Activated CD8-positive, alpha-beta memory T cell treated with anti-CD3 and anti-CD28 coated beads for 24 hours (primary cell): ENCODE measurements at places on chromosomes 13 and 19.

DNA sequence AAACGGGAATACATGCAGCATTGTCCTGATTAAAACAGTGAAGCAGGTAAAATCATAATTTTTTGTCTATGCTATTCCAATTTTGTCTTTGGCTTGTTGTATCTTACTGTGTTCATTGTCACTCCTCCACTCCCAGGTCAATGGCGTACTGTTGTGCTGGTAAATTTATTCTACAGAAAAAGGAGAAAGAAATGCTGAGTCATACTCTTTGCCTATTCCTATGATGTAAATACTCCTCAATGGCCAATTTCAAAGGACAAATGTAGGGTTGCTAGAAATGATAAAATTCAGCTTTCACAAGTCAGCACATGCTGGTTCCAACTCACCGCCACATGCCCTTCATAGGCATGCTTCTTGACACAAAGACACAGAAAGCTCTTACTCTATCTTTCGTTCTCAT is 694.4 kb upstream of the PCDH20 start:
- DNase-seq = no peak

GRCh38 chr13:35500144-35500543 is 23.7 kb upstream of the MAB21L1 start:
- no peak for DNase-seq

- DNase-seq = no peak
Observed at GRCh38 chr13:36752673-36753072, 66.3 kb upstream of the RFXAP start.

GRCh38 chr13:35163674-35164073 is 221.6 kb downstream of the NBEA start:
- DNase-seq = no peak

DNA sequence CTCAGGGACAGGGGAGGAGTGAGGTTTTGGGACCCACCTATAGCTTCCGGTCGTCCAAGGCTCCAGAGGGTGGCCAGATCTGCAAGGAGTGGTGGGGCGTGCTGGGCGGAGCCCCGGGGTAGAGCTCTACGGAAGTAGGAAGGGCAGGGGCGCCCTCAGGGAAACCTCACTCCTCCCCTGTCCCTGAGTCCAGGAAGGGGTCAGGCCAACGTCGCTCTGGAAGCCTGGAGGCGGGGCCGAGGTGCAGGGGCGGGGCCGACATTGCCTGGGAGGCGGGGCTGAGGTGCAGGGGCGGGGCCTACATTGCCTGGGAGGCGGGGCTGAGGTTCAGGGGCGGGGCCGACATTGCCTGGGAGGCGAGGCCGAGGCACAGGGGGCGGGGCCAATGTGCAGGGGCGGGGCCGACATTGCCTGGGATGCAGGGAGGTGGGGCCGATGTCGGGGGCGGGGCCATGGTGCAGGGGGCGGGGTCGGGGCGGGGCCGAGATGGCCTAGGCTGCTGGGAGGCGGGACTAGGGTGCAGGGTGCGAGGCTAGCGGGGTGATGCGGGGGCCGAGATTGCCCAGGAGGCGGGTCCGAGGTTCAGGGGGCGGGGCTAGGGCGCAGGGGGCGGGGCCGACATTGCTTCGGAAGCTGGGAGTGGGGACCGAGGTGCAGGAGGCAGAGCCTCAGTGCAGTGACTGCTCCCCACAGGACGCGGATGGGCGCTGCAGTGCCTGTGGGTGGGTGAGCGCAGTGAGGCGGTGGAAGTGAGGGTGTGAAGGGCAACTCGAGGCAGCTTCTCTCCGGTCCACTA is 4.9 kb upstream of the PALM start:
- DNase-seq = peak; percentile 78

DNA sequence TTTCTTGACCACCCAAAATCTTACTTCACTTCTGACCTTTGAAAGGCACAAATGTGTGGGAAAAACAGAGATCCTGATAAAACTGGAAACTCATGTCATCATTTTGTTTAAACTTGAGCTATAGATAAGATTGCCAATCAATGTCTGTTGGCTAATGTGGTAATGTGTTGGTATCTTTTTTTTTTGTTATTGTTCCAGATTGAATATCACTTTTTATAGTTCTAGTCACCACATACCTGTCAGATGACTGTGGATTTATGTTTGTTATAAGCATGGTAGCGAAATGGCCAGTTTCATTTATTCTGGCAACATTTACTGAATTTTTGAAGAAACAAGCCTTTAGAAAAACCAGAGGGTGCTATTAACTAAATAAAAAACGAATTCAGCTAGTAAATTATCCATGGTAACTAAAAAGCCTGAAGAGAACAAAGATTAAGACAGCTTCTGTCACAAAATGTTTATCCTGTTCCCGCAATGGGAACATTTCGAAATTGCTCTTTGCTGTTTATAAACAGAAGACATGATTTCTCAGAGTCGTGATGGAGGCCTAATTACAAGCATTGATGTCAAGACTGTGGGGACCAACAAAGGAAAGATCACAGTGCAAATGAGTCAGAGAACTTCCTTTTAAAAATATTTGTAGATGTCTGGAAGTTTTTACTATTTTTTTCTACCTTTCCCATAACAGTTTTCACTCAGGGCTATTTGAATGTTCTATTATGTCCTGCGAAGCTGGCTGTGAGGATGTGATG is 82.9 kb upstream of the POSTN start:
- no peak for DNase-seq

DNA sequence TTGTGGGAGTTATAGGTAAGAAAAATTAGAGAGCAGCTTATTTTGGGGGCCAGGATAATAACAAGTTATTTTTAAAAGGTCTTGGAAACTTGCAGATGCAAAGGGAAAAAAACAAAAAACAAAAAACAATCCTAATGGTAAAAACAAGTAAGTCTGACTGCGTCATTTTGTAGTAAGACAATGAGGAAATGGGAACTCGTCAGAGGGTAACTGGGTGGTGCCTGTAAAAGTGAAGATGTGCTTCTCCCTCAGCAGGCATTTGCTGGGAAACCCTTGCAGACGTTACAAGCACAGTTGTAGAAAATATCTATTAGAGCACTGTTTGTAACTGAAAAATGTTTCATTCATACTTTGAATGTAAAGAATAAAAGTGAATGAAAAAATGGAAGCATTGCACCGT is 2.2 kb upstream of the TNFSF13B start:
- DNase-seq = no peak

DNA sequence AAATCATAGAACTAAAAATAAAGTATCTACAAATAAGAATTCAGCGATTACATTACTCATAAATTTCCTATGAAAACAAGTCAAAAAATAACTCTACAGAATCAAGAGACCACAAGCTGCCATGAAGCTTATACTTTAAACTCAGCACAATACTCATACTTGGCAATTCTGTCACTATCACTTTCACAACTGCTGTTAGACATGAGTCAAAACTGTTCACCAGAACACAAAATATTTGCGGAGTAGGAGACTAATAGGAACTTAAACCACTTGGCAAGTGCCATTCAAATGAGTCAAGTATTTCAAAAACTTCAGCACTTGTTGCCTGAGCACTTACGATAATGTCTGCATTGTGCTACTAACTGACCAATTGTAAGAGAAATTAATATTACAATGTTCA is 387.8 kb upstream of the GPC6 start:
- no peak for DNase-seq

DNA sequence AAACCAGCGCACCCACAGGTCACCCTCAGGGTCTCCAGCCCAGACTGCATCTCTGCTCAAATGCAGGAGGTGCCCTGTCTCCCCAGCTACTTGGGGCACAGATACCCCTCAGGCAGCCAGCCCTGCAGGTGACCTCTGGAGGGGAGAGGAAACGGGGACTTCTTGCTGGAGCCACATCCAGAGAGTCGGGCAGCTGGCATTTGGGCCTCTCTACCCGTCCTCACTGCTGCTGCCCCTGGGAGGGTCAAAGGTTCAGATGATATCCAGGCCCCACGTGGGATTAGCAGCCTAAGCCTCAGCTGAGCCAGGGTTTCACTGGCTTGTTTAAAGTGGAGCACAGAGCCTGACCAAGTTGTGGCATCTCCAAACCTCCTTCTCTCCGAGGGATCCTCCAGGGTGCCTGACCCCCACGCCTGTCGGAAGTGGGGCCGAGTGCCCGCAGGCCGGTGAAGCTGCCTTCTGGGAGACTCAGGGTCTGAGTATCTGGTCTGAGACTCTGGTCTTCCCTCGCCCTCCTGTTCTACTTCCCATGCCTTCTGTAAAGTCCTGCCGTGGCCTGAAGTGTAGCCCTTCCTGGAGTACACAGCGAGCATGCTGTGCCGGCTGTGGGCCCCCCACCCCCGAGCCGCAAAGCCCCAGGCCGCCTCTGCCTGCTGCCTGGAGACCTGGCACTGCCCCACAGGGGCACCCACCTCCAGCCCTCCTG is 2.1 kb downstream of the RASA3 start:
- DNase-seq = no peak

DNA sequence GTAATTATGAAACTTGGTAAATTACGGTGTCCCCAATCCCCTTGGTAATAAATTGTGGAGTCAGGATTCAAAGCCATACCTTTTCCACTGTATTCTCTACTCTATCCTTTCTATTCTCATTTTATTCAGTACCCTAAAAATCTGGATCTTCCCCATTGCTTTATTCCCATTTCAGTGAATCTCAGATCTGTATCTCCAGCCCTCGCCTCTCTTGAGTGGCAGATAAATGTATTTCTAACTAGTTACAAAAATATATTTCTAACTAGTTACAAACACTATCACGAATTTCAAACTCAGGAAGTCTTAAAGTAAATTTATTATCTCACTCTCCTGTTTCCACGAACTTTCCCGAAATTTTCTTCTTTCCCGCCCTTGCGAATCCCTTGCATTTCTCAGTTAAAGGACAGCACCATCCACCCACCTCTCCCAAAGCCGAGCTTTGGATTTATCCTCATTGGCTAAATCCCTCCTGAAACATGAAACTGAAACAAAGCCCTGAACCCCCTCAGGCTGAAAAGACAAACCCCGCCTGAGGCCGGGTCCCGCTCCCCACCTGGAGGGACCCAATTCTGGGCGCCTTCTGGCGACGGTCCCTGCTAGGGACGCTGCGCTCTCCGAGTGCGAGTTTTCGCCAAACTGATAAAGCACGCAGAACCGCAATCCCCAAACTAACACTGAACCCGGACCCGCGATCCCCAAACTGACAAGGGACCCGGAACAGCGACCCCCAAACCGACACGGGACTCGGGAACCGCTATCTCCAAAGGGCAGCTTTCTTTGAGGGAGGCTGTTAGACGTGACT is 164.3 kb upstream of the PABPC3 start:
- DNase-seq = no peak

GRCh38 chr19:3176715-3177501 is 1.7 kb upstream of the S1PR4 start:
- peak; percentile 85 for DNase-seq
